ENCODE measurements at places on chromosomes 3 and 15. TPM values are rescaled to one million over a fixed set of nuclear protein-coding genes. Genes with fewer than 3 reads are reported as not detected.

- no peak overlapping the region for H3K4me3 ChIP-seq
- no peaks in the 10 kb centered on the region for H3K27me3 ChIP-seq
- no peak for DNase-seq
Observed at GRCh38 chr3:45773072-45773471, 23.3 kb downstream of the SLC6A20 start.

GRCh38 chr15:61133361-61133760 is 95.7 kb downstream of the RORA start:
- H3K4me1 ChIP-seq = no peaks in the 10 kb centered on the region
- peaks cover 45% of the 10 kb centered on the region for H3K27me3 ChIP-seq
- H3K36me3 ChIP-seq = no peaks in the 10 kb centered on the region
- DNase-seq = no peak

Gene COL6A5
- total RNA-seq = not detected

DNA sequence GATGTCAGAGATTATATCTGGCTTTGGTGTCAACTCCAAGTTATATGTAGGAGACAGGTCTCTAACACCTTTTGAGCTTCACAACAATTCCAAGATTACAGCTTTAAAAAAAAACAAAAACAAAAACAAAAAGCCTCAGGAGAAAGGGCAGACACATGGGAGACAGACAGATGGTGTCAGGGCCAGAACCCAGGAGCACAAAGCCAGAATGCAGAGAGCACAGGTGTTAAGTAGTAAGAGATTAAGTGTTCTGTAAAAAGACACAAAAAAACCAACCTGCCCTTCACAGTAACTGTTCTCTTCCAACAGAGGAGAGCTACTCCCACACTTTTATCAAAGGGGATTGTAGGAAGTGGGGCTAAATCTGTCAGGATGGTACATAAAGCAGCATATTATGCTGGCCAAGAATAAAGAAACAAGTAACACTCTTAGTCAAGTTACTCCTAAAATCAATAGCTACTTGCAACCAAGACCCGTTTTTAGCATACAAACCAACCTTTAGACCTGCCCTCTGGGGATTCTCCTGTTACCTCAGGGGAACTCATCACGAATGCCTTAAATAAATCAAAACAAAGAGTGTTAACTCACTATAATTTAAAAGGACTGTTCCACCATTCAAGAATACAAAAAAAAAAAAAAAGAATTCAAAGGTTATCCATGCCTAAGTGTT is 5.9 kb downstream of the CPEB1 start:
- H3K4me1 ChIP-seq = no peaks in the 10 kb centered on the region
- no peak for DNase-seq
- H3K4me3 ChIP-seq = no peak overlapping the region
- peaks cover 61% of the 10 kb centered on the region for H3K27me3 ChIP-seq

GRCh38 chr15:74340150-74340549 is 27.3 kb downstream of the CYP11A1 start:
- H3K4me1 ChIP-seq = peaks cover 9% of the 10 kb centered on the region
- no peaks in the 10 kb centered on the region for H3K36me3 ChIP-seq
- H3K27ac ChIP-seq = no peak overlapping the region
- no peak overlapping the region for H3K4me3 ChIP-seq
- no peaks in the 10 kb centered on the region for H3K27me3 ChIP-seq
- peak; percentile 41 for DNase-seq

DNA sequence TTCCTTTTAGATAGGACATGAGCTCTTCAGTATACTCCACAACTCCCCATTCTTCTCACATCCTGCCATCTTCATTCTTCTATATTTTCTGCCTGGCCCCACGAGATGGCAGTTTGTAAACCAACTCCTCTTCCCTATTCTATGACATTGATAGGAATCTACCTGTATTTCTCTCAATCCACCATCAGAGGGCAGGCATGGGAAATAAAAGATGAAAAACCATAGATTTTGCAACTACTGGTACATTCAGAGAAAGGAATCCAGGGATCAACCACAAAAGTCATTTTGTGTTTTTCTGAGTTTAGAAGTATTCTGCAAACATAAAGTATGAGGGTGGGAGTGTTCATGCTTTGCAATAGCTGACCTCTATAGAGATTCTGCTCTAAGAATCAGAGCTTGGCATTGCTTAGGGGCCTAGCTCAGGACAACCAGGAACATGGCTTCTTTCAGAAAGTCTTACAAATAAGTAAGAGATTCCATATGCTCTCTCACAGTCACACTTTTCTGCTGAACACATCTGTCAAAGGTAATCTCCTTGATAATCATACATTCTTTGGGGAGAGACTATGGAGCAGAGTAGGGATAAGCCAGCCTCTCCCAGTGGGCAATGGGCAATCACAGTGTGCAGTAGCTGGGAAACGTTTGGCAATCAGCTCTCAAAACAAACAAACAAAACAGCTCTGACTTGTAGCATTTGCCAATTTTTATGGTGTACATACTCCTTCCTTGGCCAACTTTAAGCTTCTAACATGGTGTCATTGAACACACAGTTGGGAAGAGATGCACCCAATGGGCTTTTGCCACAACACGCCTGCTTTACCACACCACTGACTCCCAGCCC is 43.1 kb upstream of the SLC25A36 start:
- H3K27me3 ChIP-seq = 0 out of 2 replicates have a peak, but pooled peaks cover under 1% of the 10 kb centered on the region
- no peaks in the 10 kb centered on the region for H3K4me1 ChIP-seq
- no peaks in the 10 kb centered on the region for H3K36me3 ChIP-seq
- DNase-seq = peak; percentile 65
- no peak overlapping the region for H3K4me3 ChIP-seq

Gene CAMP
- not detected for total RNA-seq

Gene KLHL6
- total RNA-seq = not detected

DNA sequence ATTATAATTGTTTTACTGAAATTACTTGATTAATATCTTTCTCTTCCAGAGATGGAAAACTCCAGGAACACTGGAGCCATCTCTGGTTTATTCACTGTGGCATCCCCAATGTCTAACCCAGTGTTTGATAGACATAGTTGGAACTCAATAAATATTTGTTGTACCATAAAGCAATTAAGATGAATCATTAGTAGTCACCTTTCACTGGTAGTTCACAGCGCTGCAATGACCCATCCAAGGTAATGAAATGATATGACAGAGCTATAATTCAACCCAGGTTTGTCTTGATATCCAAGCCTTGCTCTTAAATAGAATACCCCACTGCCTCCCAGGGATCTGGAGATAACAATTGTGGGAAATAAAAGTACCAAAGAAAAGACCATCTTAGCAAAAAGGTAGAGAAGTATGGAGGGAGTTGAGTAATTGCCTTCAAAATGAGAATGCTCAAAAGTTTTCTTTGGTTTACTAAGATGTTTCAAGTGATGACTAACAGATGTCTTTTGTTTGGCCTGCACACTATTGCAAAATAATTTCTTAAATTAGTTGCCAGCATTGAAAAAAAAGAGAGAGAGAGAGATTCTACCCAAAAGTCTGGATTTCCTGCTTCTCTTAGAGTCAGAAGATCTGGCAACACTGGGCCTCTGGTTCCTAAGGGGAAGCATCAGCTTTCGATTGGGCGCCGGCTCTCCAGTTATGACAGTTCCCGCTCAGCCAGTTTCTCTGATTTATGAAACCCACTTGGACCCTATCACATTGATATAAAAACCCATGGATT is 348.5 kb downstream of the ERC2 start:
- 0 out of 2 replicates have a peak, but pooled peaks cover 4% of the 10 kb centered on the region for H3K4me1 ChIP-seq
- H3K27me3 ChIP-seq = no peaks in the 10 kb centered on the region
- no peak overlapping the region for H3K4me3 ChIP-seq
- DNase-seq = peak; percentile 32
- H3K27ac ChIP-seq = no peak overlapping the region

Gene EIF4E3
- total RNA-seq = 2.5 TPM

Gene SENP8
- total RNA-seq = 1.2 TPM

Gene SLC27A2
- total RNA-seq = 8.1 TPM

Data from PC-3 (cell line).